A375 (cell line): ENCODE measurements at places on chromosomes 13 and 19. TPM values are rescaled to one million over a fixed set of nuclear protein-coding genes. Genes with fewer than 3 reads are reported as not detected.

The FUT3 gene
- total RNA-seq = 0.11 TPM in 1 of 2 replicates, not detected in the other

The VAV1 gene
- not detected in 2 replicates for total RNA-seq

The MAP3K10 gene
- 15.7 and 19.6 TPM in 2 replicates for total RNA-seq

The CEACAM6 gene
- total RNA-seq = not detected in 2 replicates

The CCDC8 gene
- total RNA-seq = not detected in 2 replicates

The FUT2 gene
- not detected in 2 replicates for total RNA-seq

The BABAM1 gene
- 231 and 246 TPM in 2 replicates for total RNA-seq

The SLC25A42 gene
- 6.2 and 7.7 TPM in 2 replicates for total RNA-seq

The ZNF541 gene
- not detected in 2 replicates for total RNA-seq

The KL gene
- total RNA-seq = not detected in 2 replicates
